ENCODE measurements at places on chromosomes 12 and 14.

- no peak for DNase-seq
These were observed 22.8 kb downstream of the TMX1 start for GRCh38 chr14:51262868-51263267.

DNA sequence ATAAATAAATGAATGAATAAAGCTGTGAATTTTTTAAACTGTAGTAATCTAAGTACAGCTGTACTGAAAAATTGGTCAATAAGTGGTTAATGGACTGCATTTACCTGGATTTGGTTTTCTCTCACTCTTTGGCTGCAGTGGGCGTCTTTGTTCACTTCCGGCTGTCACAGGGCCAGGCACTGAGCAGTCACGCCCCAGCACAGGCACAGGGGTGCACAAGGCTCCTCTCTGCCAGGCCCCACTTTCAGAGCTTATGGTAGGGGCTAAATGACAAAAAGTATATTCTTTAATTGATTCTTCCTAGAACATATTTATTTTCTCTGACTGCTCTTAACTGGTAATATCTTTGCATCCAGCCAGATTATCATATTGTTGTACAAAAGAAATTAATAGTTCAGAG is 70.6 kb upstream of the DYNC1H1 start:
- no peak for DNase-seq

GRCh38 chr14:102421411-102422057 is 58.8 kb downstream of the TECPR2 start:
- DNase-seq = no peak

- peak; percentile 39 for DNase-seq
These were observed 30.4 kb downstream of the DLGAP5 start for GRCh38 chr14:55160989-55161388.

DNA sequence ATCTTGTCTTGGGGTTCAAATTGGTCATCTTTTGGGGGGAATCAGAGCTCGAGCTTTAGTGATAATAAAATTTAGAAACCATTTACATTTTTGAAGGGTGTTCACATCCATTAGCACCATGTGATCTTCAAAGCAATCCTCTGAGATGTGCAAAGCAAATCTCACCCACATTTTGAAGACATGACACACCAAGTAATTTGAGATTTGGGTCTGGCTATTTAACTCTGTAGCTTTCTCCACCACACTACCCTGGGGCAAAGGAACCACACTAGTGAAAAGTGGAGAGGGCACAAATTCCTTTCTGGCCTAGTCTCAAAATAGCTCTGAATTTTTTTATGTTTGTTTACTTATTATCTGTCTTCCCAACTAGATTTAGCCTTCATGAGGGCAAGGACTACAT is 46.6 kb upstream of the TMEM233 start:
- DNase-seq = no peak

All from SW 1271 (cell line).